ENCODE measurements at places on chromosomes 11 and 22.

DNA sequence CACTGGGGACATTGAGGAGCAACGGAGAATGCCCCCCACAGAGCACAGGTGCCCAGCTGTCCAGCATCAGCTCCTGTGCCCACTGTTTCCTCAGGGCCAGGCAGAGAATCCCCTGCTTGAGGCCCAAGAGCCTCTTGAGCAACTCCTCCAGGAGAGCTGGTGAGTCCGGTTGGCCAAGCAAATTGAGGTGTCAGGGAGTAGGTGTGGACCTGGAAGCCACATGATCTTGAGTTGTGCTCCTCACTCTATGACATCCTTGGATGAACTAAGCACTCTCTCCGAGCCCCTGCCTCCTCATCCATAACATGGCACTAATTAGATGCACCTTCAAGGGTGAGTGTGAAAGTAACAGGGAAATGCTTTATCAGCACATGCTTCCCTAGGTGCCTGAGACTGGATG is 121.3 kb downstream of the DBX1 start:
- H3K27me3 ChIP-seq, result no peaks in the 10 kb centered on the region
- H3K4me3 ChIP-seq, result no peak overlapping the region
- no peak for DNase-seq

DNA sequence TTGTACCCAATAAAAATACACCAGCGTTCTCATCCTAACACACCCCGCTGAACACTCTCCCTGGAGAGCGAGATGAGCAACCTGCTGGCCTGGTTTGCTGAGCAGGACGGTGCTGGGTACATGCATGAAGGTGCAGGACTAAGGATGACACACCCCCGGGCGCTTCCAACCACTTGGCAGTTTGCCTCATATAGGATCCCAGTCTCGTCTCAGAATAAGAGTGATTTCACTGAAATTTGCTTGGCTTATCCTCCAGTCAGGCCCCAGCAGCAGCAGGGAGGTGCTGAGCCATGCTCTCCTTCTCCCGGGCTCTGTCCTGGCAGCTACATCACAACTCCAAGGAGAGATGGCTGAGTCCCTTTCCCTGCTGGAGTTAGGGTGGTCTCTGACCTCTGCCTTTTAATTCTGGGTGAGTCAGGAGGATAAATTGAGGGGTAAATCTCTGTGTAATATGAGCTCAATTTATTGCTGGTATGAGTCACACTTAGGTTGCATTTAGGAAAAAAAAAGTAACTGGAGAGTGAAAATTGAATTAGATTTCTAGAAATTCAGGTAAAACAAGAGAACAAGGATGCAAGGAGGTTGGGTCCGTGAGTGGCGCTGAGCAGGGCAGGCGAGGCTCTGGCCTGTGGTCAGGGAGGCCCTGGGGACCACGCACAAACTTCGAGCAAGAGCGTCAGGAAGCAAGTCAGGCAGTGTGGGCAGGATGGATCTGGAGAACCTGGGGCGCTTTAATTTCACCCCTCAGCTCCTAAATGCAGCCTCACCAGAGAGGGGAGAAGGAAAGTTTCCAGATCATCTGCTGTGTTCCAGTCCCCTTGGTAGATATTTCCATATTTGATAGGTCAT is 974.0 kb downstream of the TBC1D22A start:
- no peak overlapping the region for H3K4me3 ChIP-seq
- H3K4me1 ChIP-seq, result peaks cover 17% of the 10 kb centered on the region
- no peaks in the 10 kb centered on the region for H3K36me3 ChIP-seq
- DNase-seq, result no peak
- no peak overlapping the region for H3K27ac ChIP-seq

DNA sequence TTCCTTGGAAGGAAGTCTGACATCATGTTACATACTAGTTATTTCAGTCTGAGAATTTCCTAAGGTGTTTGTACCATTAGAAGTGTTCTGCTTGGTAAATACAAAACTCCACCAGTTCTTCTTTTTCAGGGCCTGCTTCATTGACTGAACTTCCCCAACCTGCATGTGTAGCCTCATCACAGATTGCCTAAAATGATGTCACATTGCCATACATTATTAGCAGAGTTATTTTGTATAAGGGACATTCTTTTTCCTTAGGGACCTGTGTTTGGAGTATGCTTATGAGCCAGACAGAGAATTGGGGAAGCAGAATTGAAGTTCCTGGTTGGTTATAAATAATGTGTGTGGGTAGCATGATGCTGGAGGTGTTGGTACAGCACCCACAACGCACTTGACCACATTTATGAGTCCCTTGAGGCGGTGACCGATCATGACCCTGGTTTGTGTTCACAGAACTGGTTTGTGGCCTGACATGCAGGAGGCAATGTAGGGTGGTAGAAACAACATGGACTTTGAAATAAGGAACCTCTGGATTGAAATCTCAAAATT is 16.4 kb upstream of the MMP7 start:
- no peaks in the 10 kb centered on the region for H3K4me1 ChIP-seq
- H3K4me3 ChIP-seq, result no peak overlapping the region
- no peaks in the 10 kb centered on the region for H3K36me3 ChIP-seq
- no peak for DNase-seq
- no peak overlapping the region for H3K27ac ChIP-seq

DNA sequence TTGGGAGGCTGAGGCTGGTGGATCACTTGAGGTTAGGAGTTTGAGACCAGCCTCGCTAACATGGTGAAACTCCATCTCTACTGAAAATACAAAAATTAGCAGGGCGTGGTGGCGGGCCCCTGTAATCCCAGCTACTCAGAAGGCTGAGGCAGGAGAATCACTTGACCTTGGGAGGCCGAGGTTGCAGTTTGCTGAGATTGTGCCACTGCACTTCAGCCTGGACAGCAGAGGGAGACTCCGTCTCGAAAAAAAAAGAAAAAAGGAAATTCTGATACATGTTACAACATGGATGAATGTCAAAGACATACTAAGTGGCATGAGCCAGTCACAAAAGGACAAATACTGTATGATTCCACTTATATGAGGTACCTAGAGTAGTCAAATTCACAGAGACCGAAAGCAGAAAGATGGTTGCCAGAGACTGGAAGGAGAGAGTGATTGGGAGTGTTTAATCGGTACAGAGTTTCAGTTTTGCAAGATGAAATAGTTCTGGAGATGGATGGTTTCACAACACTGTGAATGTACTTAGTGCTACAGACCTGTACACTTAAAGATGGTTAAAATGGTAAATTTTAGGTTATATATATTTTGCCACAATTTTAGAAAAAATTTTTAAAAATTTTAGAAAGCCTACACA is 92.3 kb downstream of the BLID start:
- no peak for DNase-seq
- H3K36me3 ChIP-seq, result no peaks in the 10 kb centered on the region
- H3K4me1 ChIP-seq, result peaks cover 25% of the 10 kb centered on the region

GRCh38 chr11:132658004-132658403 is 874.3 kb downstream of the OPCML start:
- H3K36me3 ChIP-seq, result no peaks in the 10 kb centered on the region
- no peak overlapping the region for H3K27ac ChIP-seq
- H3K4me1 ChIP-seq, result peaks cover 5% of the 10 kb centered on the region

DNA sequence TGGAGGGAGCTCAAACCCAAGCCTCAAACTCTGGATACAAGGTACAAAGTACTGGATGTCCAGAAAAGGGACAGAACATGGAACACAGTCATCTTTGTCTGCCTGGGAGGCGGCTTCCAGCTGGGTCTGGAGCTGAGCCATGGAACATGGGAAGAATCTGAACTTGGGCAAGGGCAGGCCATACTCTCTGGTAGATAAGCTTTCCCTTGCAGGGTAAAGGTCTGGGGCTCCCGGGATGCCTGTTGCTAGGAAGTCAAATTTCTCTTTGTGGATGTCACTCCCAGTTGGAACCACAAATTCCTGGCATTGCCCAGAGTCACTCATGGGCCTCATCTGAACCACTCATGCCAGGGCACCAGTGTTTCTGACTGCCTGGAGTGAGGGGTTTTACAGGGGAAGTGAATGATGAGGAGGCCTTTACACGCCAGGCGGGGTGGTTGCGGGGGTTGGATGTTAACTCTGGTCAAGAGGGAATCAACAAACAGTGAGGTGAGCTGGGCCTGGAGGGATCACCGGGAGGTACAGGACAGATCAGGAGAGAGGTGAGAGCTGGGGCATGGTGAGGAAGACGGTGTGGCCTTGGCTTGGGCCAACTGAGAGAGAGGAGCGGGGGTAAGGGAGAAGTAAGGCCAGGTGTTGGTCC is 5.7 kb downstream of the FTH1 start:
- peaks cover 18% of the 10 kb centered on the region for H3K4me1 ChIP-seq
- peaks cover 38% of the 10 kb centered on the region for H3K36me3 ChIP-seq
- no peak overlapping the region for H3K4me3 ChIP-seq
- H3K27me3 ChIP-seq, result peaks cover 20% of the 10 kb centered on the region

DNA sequence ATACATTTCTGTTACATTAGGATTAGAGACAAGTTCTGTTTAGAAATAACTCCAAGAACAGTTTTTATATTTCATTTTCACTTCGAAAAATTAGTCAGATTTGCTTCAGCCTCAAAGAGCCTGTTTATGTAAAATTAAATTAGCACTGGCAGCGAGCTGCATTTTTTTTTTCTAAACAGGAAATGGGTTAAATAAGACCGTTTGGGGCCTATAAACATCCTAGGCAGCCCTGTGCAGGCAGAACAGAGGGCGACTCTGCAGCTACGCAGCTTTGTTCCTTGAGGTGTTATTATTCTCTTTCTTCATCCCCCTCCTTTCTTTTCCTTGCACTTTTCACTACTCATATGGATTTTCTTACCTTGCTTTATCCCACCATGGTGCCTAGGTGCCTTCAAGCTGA is 48.7 kb downstream of the CWC15 start:
- DNase-seq, result no peak
- H3K27me3 ChIP-seq, result no peaks in the 10 kb centered on the region
- no peak overlapping the region for H3K27ac ChIP-seq
